ENCODE measurements at places on chromosomes 12 and 14.

DNA sequence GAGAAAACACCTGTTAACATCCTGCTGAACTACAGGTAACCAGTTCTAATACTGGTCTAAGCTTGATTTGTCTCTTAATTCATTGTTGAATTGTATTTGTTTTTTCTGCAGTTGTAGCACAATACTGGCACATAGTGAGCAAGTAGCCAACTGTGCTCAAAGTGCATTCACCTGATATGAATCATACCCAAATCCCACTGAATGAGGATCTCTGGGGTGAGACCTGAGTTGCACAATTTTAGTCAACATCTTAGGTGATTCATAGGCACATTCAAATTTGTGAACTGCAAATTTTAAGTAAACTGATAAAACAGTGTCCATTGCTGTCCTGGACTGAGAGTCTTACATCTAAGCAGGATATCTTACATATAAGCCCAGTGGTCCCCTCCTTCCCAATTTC lies 12.8 kb downstream of the KCNC2 start:
- no peak for DNase-seq

- DNase-seq, result no peak
These were observed 34.7 kb downstream of the KICS2 start for GRCh38 chr12:64187370-64187769.

GRCh38 chr14:35883677-35884293 lies 57.6 kb downstream of the BRMS1L start:
- peak; percentile 16 for DNase-seq

DNA sequence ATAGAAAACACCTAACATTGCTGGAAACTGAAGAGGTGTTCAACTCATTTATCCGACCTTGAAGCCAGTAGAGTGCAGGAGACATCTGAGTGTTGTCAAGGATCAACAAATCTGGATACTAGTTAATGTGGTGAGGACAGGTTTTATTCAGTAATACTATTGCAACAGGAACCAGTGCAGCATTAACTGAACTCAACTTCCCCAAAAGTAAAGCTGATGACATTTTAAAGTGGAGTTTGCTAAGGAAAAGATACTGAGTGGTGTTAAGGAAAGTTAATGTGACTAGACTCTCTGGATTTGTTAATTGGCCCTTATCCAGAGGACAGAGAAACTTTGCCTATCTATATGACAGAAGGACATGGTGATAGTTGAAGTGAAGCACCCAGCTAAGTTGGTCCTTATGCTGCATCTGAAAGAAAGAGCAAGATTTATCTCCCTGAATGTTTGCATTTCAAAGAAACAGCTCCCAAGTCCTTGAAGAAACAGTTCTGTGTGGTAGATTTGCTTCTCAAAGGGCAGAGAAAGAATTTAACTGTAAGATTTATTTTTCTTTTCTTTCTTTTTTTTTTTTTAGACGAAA lies 1.2 kb upstream of the CLEC7A start:
- no peak for DNase-seq
